Thymus (tissue), 14 donors: ENCODE measurements at places on chromosomes 16 and 17. TPM values are rescaled to one million over a fixed set of nuclear protein-coding genes. Genes with fewer than 3 reads are reported as not detected.

DNA sequence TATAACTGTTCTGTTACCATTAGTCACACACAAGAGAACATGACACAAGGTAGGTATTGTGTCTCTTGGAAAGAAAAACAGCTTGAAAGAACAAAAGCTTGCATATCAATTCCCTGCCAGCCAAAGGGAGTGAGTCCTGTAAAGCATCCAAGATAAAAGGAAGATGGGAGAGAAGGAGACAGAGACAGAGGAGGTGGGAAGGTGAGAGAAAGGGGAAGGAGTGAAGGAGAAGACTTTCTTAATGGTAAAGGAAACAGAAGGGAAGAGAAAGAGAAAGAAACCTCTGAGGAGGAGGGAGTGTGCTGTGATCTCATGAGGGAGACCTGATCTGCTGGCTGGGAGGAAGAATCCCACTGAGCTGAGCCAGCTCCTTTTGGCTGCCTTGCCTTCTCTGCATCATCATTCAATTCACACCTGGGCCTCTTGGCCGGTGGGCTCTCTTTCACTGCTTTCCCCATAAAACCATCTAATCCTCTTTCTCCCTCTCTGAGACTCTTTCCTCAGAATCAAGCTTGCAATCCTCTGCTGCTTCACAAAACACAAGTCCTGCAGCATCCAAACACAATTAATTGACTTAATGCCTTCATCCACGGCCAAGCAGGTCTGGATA is 271.6 kb downstream of the ABCC12 start:
- DNase-seq: no peak

DNA sequence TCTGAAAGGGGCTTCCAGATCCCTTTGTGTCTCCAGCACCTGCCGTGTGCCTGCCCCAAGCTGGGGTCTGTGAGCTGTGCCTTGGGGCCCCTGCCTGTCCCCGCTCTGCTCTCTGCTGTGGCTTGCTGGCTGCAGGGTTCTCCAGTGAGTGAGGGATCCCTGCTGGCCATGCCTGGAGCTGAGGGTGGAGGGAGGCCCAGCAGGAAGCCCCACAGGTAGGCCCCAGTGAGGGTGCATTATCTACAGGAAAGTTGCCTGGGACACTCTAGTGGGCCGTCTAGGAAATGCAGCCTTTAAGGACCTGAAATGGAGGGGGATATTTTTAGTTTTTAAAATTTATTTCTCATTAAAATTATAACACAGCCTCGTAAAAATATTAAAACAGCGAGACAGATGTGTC is 50.9 kb downstream of the JPH3 start:
- no peak for DNase-seq

DNA sequence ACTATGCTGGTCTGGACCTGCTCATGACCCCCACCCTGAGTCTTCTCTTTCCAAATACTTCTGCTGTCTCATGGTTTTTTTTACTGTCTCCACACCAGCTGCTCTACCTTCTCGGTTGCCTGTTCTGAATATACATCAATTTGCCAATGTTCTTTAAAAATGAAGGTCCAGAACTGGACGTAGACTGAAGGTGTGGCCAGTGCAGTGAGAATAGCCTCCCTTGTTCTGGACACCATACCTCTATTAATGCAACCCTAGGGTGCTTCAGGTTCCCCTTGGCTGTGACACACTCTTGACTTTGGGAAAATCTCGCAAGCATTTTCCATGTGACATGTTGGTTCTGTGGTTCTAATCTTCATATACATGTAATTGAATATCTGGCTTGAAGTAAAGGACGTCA is 15.3 kb upstream of the IL21R start:
- DNase-seq: no peak

DNA sequence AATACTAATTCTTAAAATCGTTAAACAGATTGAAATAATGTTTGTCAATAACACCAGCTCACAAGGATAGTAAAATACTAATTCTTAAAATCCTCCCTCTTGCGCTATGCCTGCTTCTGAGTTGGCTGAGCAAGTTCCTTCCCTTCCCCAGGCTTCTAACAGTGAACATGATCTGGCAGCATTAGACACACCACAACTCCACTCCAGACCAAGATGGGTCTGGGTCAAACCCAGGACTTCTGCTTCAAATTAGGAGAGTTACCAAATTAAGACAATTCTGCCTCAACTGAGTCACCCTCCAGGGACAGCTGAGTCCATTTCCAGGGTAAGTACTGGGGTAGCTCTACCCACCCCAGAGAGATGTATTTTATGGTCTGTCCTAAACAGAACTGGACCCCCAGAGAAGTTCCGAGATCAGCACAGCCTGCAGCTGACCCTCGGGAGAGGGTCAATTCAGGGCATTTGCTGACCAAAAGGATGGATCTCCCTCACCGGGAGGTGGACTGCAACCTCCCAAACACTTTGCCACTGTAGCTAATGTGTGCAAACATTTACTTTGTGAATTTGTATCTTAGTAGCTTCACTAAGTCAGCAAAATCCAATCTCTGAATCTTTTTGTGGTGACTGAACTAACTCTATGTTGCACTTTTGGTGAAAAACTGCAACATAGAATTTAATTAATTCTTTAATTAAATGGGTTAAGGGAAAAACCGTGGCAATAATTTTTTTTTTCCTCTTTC is 48.8 kb downstream of the ADCY9 start:
- DNase-seq: no peak

DNA sequence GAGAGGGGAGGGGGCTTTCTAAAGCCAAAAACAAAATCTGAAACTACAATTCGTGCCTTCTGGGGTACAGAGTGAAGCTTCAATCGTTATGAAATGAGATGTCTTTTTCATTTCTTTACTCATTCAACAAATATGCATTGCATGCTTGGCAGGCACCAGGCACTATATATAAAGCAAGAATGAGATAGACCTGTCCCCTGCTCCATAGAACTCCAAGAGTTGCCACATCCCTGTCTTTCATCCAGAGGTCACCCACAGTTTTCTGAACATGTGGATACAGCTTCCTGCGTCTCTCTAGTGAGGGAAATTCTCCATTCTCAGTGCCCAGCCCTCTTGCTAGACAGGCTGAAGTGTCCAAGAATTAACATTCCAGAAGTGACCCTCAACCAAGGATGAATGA is 343.2 kb upstream of the MAF start:
- DNase-seq: no peak

GRCh38 chr17:40846515-40847144 is 20.4 kb downstream of the KRT12 start:
- no peak for DNase-seq

- DNase-seq: no peak
These were observed 659.9 kb upstream of the SOX9 start for GRCh38 chr17:71460943-71461342.

DNA sequence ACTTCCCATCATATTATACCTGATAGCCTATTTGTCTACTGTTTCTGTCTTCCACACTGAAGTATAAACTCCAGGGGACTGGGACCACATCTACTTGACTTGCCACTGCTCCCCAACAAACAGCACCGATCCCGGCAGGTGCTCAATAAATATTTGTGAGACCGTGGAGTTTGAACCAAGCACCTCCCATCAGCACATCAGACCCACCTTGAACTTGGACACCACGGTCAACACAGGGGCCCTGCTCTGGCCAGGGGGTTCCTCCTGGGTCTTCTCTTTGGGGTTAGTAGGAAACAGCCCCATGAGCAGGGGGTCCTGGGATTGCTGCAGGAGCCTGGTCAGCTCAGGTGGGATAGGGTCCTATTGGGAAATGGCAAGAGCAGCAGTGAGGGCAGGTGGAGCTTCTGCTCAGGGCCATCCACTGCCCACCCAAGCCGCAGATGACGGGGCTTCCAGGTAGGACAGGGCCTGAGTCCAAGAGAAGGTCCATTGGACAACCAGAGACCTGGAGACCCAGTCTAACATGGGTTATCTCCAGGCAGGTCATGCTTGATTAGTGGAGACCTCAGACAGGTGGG is 19.9 kb downstream of the ZNHIT3 start:
- DNase-seq: no peak

DNA sequence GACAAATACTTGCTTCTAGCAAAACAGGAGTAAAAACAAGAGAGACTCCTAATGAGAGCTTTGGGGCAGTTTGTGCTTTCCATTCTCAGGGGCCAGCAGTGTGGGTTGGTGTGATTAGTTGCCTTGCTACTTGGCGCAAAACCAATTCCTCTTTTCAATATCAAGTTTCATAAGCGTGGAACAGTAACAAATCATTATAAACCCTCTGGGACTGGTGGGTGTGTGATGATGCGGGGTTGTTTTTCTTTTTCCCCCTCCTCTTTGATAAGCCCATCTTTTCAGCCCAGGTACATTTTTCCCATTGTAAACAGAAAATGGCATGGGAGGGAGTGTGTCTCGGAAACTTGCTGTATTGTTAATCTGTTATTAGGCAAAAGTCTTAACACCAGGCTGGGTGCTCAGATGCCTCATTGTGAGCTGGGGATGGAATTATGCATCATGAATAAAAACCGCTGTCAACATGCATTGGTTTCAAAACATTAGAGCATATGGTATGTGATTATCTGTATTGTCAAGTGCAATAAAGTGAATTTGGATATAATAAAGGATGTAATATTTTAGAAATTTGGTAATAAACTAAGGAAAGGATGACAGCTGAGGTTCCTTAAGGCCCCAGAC is 166.4 kb downstream of the CCDC182 start:
- no peak for DNase-seq

GRCh38 chr16:14148569-14148968 is 77.5 kb downstream of the MRTFB start:
- no peak for DNase-seq

DNA sequence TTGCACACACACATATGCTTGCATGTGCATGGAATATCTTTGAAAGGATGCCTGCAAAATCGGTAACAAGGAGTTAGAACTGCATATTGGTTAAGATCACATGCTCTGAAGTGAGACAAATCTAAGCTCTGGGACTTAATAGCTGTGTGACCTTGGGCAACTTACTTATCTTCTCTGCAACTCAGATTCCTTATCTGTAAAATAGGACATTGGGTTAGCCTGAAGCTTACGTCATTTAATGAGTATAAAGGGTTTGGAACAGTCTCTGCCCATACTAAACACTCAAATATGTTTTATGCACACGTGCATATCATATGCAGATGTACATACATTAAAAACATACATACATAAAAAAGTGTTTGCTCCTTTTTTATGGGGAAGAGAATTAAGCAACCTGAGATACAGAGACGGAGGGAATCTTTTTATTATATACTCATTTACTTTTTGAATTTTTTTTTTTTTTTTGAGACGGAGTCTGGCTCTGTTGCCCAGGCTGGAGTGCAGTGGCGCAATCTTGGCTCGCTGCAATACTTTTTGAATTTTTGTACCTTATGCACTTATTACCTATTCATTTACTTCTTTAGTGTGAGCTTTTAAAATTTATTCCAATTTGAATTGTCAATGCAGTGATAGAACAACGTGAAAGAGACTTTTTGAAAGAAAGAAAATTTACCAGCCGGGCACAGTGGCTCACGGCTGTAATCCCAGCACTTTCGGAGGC is 206.2 kb downstream of the CCDC182 start:
- no peak for DNase-seq

- DNase-seq: no peak
These were observed 255.8 kb downstream of the SEC14L1 start for GRCh38 chr17:77396610-77397009.

- no peak for DNase-seq
These were observed at the start of gene MMP25 for GRCh38 chr16:3045758-3046640. Gene MMP25 (plus strand): TSS chr16:3046561. CDS start chr16:3046918, 357 bp downstream.

GRCh38 chr17:59746849-59747445 is 39.5 kb downstream of the VMP1 start:
- DNase-seq: peak; percentile 21

DNA sequence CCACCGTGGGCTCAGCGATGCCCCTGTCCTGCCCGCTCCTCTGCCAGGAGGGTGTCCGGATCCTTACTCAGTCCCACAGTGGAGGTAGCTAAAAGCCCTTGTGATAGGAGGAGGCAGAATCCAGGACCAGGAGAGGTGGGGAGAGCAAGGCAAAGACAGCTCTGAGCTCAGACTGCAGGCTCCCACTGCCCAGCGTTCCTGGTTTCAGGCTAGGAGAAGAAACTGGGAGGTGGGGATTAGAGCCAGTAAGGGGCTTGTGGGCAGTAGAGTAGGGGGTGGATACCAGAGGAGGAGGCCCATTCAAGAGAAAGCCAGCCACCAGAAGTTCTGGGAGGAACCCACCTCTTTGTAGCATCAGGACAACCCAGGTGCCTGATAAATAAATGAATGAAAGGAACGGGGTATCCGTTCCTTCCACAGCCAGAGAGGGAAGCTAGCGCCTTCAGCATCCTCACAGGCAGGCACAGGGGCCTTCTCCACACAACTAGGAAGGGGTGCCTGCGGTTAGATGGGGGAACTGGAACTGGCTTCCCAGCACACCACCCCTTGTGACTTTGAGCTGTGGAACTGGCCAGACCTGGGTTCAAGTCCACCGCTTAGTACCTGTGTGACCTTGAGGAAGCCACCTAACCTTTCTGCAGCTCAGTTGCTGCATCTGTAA is 2.3 kb downstream of the IL21R start:
- DNase-seq: no peak

The PRDM7 gene
- 0.09 TPM for polyA plus RNA-seq

The HSF4 gene
- polyA plus RNA-seq: 50.8 TPM

The TLCD1 gene
- polyA plus RNA-seq: 9.2 TPM

The CD300LG gene
- polyA plus RNA-seq: 5.7 TPM

The MYO15A gene
- polyA plus RNA-seq: 1.9 TPM
